Caudate nucleus (tissue), 63 donors: ENCODE measurements at places on chromosomes 1 and 21.

- DNase-seq, result peak; percentile 76
Measured at GRCh38 chr21:25997788-25998611, 172.6 kb downstream of the APP start.

GRCh38 chr1:209853676-209854075 is 25.9 kb downstream of the UTP25 start:
- DNase-seq, result no peak

DNA sequence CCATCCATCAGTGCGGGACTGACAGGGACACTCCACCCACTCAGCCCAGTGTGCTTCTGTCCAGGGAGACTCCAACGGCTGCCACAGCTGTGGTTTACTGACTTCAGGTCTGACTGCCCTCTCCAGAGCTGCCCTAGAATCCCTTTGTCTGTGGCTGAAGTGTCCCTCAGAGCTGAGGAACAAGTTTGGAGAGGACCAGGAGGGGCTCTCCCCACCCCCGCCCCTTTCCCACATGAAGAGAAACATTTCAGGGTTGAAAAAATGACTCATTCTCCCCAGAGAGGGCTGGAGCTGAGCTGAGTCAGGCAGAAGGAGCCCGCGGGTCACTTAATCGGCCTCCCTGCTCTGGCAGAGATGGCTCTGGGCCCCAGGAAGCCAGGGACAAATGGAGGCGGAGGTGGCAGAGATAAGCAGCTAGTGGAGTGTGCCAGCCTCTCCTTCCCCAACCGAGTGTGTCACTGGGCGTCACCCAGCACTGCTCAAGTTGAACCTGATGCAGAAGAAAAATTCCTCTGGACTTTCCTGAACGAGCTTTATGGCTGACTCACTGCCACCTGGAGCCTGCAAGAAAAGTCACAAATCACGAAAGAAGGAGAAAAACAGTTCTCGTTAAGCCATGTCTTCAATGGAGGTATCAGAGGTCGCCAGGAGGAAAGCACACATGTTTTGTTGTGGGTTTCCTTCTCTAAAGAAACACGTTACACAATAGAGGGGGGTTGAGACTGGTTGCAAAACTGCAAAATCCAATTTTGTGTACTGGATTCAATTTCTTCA is 34.3 kb upstream of the ECE1 start:
- no peak for DNase-seq

- DNase-seq, result no peak
Measured at GRCh38 chr1:220952961-220953643, 73.9 kb downstream of the HLX start.

DNA sequence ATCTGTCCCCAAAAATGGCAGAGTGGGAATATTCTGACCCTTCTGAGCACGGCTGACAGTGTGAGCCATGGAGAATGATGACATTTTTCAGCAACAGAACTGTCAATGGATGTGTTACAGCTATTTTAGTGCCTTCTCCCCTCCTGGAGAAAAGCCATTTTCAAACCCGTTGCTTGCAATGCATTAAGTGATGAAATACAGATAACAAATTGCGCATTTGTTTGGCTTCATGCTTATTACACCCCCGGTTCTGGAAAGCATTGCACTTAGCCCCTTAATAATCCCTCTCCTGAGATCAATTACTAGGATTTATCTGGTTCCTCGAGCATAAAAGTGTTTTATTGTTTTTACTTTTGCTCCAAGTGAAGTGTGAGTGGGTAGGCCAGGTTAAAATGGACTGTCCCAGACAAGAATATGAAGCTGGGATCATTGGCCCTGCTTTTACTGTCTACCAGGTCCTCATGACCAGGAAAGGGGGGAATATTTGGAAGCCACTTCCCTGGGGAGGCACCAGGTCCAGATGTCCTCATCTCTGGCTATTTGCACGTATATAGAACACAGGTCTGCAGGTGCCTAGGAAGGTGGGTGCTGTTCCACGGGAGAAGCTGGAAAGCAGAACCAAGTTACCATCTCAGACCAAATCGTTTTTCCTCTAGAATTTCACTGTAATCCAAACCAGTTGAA is 37.5 kb upstream of the HHAT start:
- no peak for DNase-seq

DNA sequence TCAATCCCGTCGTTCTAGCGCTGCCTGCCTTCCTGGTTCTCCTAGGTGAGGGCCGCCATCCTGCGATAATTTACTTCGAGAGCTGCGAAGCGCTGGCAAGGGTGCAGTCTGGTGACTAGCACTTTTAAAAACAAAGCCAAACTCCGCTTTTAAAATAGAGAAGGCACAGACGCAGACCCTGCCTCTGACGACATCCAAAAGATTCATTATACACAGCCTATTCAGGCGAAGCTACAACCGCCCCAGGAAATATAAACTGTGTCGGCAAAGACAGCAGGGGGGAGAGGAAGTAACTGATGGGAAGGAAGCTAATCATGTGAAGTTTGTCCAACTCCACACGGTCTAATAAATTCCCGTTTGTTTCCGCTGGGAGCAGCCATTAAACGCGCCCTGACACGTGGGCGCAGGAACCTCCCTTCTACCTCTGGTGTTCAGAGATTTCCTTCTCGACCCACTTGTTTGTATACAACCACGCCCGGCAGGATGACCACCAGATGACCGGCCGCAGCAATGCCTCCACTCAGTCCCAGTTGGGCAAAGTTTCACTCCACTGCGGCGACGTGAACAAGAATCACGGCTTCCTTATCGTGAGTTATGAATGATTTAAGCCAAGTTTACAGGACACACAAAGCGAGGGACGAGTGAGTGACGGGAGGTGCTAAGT is 1.3 kb downstream of the GNG12 start:
- DNase-seq, result no peak
